Stimulated activated CD8-positive, alpha-beta memory T cell treated with anti-CD3 and anti-CD28 coated beads, Interleukin-15, amount 100 ng/mL, for 1 hour (primary cell): ENCODE measurements at places on chromosomes 12 and 14.

DNA sequence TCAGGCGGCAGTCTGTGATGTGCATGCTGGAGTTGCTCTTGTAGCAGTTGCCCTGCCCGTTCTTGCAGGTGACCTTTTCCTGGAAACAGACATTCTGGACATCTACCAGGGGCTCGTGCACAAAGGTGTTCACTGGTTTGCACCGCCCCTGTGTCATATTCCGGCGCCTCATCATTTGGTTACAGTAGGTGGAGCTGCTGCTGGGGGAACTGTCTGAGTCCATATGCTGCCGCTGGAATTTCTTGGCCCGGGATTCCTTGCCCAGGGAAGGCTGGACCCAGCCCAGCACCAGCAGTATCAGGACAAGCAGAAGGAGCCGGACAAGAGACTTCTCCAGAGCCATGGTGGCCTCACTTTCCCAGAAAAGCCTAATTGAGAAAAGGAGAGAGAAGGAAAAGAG lies 918 bp downstream of the RNASE1 start:
- DNase-seq = no peak

GRCh38 chr14:79502136-79502750 lies 709.1 kb downstream of the DIO2 start:
- no peak for DNase-seq

DNA sequence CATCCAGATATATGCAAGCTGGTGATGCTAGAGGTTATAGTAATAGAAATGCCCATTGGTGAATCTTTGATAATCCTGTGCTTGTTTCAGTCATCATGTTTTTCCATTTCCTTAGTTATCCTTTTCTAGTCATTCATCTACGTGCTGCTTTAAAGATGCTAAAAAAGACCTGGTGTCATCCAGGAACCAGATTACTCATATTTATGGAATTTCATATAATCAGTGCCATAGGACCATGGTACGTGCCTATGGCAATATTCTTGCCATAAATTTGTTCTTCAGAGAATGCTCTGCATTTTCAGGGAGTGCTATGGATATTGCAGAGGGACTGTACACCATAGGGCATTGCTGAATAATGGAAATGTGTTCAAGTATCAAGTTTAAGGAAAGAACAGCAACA lies 267.3 kb downstream of the AKAP6 start:
- no peak for DNase-seq

- DNase-seq = no peak
Measured at GRCh38 chr14:58077621-58078020, 74.4 kb downstream of the ARMH4 start.

GRCh38 chr14:88933191-88933590 lies 108.7 kb downstream of the TTC8 start:
- no peak for DNase-seq

- no peak for DNase-seq
Measured at GRCh38 chr12:119258149-119258548, 76.4 kb upstream of the CCDC60 start.

DNA sequence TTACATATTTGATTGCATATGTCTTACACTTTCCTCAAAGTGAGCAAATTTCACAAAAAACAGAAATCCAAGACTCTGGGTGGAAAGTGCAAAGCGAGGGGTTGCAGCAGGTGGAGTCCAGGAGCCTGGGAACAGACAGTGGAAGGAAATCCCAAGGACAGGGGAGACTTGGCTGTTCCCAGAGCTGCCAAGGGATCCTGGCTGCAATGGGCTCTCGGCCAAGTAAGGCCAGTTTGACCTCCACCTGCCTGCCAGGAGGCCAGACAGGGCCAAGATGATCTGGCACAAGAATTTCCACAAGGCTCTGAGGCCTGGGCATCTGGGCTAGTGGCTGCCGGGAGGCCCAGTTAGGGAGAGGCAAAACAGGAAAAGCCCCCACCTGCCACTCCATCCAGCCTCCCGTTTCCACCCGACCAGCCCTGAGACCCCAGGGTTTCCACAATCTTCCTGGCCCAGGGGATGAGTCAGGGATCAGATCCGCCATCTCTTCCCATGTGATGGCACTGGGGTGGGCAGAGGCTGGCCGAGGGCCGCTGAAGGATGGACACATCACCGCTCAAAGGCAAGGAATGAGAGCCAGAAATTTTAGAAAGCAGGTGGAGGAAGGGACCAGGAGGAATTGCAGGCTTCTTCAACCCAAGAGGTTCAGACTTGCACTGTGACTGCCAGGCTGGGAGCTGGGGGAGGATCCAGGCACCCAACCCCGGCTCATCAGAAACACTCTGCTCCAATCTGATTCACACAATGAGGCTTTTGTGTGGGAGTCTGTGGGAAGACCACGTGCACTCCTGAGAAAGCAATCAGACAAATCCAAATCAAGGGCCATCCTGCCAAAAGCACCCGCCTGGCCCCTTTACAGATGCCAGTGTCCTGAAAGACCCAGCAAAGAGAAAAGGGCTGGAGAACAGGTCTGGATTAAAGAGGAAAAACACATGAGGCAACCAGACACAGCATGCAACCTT lies 16.3 kb downstream of the SCARB1 start:
- no peak for DNase-seq

DNA sequence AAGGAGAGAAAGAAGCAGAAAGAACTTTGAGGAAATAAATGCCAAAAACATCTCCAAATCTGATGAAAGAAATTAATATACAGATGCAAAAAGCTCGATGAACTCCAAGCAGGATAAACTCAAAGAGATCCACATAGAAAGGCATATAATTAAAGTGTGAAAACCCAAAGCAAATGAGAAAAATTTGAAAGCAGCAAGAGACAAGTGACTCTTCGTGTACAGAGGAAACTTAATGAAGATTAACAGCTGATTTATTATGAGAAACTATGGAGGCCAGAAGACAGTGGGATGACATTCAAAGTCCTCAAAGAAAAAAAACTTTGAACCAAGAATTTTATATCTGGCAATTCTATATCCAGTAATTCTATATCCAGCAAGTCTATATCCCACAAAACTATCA lies 163.0 kb upstream of the TMCC3 start:
- no peak for DNase-seq

- no peak for DNase-seq
Measured at GRCh38 chr12:63893170-63893569, 48.7 kb downstream of the SRGAP1 start.

GRCh38 chr12:30934811-30935210 lies 8.3 kb downstream of the TSPAN11 start:
- DNase-seq = no peak

DNA sequence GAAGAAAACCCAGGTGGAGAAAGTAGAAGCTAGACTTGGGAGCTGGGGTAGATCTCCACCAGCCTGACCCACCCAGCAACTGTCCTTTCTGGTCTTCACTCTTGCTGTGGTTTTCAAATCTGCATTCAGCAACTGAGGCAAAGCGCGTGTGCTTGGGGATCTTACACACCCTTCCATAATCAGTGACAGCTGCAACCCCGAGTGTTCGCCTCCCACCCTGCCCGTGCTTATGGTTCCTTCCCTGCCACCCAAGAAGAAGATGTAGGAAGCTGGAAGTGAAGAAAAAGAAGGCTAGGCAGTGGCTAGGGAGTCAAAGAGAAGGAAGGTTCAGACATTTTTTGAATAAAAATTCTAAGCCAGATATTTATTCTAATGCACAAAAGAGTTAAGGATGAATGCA lies 162.6 kb upstream of the CCND2 start:
- DNase-seq = no peak

DNA sequence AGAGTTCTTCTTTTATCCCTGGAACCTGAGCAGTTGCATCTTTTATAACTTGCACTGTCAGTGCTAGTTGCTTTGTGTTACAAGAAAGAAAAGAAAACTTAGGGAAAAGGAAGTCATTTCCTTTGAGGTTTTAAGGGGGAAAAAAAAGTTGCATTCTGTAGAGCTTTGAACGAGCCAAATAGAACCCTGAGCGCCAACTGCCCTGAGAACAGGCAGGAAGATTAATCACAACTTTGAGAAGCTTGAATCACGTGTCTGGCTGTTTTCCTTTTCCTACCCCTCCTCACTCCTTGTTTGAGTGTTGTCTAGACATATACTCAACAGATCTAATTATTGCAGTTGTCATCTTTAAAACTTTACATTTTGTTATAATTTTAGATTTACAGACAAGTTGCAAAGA lies 12.5 kb downstream of the PCNX1 start:
- DNase-seq = no peak

DNA sequence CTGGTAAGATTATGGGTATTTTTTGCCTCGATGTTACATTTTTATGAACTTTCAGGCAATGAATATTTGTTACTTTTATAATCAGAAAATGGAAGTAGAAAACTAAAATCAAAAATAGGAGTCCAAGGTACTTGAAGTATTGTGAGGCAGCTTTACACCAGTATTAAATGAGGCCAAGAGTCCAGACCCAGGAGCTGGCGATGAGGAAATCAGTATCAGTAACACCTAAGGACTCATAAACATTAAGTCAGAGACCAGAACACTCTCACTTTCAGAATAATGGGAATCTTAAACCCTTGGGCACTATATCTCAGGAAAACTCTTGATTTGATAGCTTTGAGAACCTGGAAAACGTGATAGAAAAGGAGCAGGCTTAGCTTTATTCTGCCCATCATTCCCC lies 208.8 kb downstream of the GXYLT1 start:
- no peak for DNase-seq

- no peak for DNase-seq
Measured at GRCh38 chr12:3247077-3247476, 169.9 kb downstream of the TSPAN9 start.

DNA sequence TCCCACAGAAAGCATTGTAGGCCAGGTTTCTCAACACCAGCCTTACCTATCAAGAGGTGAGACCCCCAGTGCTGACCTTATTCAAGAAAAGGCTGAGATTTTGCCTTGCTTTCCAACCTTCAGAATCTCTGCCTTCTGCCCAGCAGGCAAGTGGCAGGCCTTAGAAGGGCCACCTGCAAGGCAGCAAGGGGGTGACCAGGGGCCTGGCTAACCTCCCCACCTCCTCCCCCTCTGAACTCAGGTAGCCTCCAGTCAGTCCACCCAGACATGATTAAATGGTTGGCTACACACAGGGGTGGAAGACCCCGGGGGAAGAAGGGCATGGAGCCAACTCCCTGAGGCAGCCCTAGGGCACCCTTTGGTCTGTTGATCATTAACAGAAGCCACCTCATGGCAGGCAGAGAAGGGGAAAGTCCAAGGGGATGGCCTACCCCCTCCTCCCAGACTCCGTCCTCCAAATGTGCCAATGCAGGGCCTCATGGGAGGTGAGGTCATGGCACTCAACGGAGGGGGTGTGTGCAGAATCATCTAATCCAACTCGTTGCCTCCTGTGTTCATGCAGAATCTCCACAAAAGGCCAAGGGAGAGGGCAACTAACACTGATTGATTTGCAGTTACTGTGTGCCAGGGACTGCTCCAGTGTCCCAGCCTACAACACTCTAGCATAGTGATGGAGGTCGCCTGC lies 8.5 kb downstream of the ZFP36L1 start:
- no peak for DNase-seq

GRCh38 chr12:113935459-113935858 lies 30.7 kb downstream of the RBM19 start:
- DNase-seq = no peak

DNA sequence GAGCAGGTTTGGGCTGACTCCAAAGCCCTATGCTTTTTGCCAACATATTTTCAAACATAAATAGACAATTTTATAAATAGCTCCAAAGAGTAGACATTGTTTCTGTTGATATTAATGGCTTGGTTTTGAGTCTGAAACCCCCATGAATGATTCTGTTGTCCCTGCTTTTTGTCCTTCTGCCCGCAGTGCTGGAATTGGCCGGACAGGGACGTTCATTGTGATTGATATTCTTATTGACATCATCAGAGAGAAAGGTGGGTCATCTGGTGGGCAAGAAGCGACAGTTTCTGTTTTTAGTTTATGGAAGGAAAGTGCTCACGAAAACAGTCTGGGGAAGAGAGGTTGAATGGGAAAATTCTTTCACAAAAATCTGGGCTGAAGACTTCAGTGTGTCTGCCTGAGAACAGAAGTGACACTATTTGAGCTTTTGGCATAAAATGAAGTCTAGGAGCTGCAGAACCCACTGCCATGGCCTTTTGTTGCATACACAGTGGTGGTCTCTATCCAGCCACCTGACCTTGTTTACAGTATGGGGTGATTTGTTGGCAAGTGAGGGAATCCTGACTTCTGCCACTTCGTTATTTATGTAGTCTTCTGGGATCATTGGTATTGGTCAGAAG lies 69.6 kb downstream of the PTPN11 start:
- no peak for DNase-seq

DNA sequence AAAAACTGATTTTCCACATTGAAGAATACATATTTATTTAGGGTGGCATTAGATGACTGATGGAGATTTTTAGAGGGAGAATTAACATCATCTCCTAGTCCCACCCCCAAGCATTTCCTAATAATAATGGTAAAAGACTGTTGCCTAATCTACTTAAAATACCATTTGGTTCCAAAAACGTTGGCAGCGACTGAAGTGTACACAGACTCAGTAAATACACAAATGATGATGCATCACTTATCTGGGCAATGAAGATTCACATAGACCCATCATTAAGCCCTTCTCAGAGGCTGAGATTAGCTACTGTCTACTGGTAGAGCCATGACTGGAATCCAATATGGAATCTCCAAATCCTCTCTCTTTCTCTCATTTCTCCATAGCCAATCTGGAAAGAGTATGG lies 18.2 kb downstream of the RTN1 start:
- DNase-seq = no peak

DNA sequence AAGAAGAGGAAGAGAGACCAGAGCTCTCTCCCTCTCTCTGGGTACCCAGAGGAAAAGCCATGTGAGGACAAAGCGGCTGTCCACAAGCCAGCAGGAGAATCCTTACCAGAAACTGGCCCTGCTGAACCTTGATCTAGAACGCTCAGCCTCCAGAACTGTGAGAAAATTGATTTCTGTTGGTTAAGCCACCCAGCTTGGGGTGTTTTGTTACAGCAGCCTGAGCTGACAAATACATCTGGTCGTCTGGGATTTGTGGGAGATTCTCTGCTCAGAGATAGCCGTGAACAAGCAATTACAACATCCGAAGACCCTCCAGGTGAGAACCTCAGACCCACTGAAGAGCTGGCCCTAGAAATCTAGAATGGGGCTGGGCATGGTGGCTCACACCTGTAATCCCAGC lies 6.5 kb upstream of the PRIMA1 start:
- DNase-seq = no peak

DNA sequence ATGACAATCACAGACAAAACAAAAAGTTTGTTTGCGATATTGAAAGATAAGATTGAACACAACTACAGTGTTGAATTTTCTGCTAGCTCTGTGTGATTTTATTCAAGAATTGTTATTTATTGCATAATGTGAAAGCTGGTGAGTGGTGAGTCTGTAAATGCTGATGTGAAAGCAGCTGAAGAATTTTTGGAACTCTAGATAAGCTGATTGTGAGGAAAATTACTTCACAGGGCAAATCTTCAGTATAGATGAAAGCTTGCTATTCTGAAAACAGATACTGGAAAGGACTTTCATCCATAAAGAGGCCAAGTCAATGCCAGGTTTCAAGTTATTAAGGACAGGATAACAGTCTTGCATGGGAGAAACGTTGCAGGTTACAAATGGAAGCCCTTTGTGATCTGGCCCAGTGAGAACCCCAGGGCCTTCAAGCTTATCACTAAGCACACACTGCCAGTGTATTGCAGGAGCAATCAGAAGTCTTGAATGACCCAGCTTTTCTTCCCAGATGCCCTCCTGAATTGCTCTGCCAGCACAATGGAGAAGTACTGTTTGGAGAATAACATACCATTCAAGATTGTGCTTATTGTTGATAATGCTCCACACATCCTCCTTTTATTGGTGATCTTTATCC lies 153.7 kb downstream of the PCNX1 start:
- no peak for DNase-seq

GRCh38 chr12:99026332-99027054 lies 381.4 kb downstream of the APAF1 start:
- DNase-seq = no peak
